ENCODE measurements at places on chromosomes 5 and 9.
A peak's percentile ranks its signal among the peaks of the same experiment; 100 is the strongest.

DNA sequence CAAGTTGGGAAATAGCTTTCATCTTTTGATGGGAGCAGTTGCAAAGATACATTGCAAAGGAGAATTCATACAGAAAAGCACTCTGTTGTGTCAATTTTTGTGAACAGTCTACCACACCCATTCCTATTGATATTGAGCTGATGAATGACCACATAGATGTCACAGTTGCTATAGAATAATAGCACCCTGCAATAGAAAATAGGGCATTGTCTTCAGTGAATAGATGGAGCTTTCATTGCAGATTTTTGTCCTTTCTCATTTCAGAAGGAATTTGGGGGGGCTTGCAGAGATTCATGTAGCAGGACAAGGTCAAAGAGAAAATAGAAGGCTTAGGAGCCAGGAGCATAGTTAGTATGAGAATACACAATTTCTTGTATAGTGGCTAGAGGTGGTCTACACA, 237.9 kb downstream of the TMEM38B start:
- DNase-seq: no peak

DNA sequence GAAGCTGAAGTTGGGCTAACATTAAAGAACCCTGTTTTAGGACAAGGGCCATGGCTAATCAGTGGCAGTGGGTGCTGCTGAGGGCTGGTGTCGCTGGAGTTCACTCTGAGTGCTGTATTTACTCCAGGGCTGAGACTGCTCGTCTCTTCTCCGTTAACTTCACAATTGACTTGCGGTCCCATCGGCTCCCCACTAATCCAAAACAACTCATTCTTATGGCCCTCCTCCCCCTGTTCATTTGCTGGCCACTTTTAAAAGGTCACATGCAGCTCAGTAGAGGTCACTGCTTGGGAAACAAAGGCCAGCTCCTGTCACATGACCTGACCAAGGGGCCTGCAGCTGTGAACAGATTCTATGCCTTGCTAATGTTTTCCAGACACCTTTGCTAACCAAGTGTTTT, 38.4 kb downstream of the PTCH1 start:
- no peak for DNase-seq

DNA sequence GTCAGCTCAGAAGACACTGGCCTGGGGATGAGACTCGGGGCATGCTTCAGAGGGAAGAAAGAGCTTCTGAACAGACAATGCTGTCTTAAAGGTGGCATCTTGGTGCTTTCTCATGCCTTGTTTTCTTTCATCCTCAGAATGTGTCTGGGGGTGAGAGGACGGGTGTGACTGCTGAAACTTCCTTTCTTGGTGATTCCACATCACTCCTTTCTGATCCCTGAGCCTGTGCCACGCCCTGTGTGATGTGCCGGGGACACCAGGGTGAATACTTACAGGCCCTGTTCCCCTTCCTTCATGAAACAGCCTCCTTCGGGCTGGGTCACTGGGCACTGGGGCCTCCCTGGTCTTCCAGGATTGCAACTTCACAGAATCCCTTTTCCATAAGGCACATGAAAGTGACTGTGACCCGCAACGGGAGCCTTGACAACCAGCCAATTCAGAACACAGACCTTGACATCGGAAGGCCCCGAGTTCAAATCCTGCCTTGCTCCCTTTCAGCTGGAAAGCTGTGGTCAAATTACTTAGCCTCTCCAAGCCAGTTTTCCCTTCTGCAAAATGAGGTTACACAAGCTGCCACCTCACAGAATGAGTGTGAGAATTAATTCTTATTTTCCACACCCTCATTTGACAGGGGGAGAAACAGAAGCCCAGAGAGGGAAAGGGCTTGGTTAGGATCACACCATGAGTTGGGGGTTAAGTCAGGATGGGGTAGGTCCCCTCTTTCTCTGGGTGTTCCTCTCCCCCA, 44.1 kb upstream of the IL17B start:
- no peak for DNase-seq

DNA sequence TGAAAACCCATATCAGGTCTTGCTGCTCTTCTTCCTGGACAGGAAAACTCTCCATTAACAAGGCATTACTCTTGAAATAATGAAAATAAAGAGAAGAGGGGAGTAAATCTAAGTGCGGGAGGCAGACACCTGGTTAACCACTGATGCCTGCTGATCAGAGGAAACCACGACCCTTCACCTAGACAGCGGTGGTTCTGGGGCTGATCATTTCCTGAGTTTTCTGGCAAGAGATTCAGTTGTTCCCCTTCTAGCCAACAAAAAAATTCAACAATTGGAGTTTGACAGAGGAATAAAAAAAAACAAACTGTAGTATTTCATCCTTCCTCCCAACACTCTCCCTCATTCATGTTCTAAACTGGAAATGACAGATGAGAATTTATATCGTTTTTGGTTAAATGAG, 3.0 kb downstream of the RLN2 start:
- no peak for DNase-seq

- DNase-seq: no peak
These were observed 156.6 kb upstream of the DMRT1 start for GRCh38 chr9:684941-685340.

GRCh38 chr9:12774861-12775678, at the start of gene LURAP1L:
LURAP1L (plus strand) TSS chr9:12775020; CDS start chr9:12775716, 696 bp downstream.
- DNase-seq: peak; percentile 55

- DNase-seq: no peak
These were observed 1539.0 kb upstream of the NUDT12 start for GRCh38 chr5:105101577-105101976.

- no peak for DNase-seq
These were observed 53.7 kb downstream of the PARP8 start for GRCh38 chr5:50720061-50720710.

GRCh38 chr9:112396416-112396815, 16.5 kb downstream of the HSDL2 start:
- no peak for DNase-seq

- no peak for DNase-seq
These were observed 29.3 kb upstream of the UHRF2 start for GRCh38 chr9:6383551-6384225.

DNA sequence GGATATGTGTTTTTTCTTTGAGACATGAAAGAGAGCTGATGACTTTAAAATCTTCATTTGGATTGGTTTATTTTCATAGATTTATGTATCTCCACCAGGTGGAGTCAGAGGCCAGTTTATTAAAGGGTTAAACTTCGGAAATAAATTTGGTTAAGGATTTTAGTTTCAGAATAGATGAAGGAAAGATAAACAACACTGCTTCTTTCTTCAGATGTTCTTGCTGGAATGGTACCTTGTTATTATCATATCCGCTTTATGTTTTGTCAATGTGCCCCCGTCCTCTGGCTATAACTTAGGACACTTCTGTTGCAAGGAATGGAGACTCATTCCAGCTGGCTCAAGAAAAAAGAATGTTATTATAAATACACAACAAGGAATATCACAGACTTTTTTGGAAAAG, 81.2 kb downstream of the ALDH1A1 start:
- no peak for DNase-seq

DNA sequence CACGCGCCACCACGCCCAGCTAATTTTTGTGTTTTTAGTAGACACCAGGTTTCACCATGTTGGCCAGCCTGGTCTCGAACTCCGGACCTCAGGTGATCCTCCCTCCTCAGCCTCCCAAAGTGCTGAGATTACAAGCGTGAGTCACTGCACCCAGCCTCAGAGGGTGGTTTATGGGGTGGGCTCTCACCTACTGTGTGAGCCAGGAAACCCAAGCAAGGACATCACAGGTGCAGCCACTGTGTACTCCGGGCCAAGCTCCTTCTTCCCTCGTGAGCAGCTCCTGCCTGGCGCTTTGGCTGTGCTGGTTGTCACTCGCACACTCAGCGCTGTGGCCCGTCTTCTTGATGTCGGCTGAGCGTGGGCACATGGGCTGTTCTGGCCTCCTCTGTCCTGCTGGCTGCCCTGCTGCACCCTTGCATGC, 70.1 kb downstream of the WNK2 start:
- peak; percentile 7 for DNase-seq

Measured in pancreas (tissue), 10 donors.